Small intestine (tissue), 16 donors: ENCODE measurements at places on chromosomes 6 and 20. TPM values are rescaled to one million over a fixed set of nuclear protein-coding genes. Genes with fewer than 3 reads are reported as not detected.
A peak's percentile ranks its signal among the peaks of the same experiment; 100 is the strongest.

DNA sequence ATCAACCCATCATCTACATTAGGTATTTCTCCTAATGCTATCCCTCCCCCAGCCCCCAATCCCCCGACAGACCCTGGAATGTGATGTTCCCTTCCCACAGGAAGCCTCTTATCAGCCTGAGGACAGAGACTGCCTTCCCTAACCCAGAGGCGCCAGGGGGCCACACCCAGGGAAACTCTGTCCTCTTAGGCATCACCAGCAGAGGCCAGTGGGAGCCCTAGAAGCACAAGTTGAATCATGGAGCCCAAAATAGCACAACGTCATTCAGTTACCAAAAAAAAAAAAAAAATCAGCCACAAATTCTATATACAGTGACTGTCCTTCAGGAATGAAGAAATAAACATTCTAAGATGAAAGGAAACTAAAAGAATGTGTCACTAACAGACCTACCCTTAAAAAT lies 625.7 kb downstream of the TFAP2A start:
- DNase-seq, result no peak

- DNase-seq, result no peak
These were observed 15.2 kb upstream of the AMD1 start for GRCh38 chr6:110859335-110859792.

GRCh38 chr20:59771506-59772372 lies 161.7 kb downstream of the SYCP2 start:
- no peak for DNase-seq

SPDEF gene
- 20.4 TPM for polyA plus RNA-seq

SRMS gene
- not detected for polyA plus RNA-seq

RHAG gene
- polyA plus RNA-seq, result not detected

GRCh38 chr6:5619249-5619648 lies 357.9 kb downstream of the FARS2 start:
- no peak for DNase-seq

DNA sequence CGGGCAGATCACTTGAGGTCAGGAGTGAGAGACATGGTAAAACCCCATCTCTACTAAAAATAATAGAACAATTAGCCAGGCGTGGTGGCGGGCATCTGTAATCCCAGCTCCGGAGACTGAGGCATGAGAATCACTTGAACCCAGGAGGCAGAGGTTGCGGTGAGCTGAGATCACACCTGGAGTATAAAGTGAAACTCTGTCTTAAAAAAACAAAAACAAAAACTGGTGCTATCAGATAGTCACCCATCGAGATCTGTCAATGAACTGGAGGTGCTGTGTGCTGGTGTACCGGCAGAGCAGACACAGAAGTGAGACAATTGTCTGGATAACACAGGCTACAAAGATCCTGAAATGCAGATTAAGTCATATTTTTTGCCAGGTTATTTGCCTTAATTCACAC lies 24.7 kb downstream of the CTCFL start:
- DNase-seq, result no peak

DNA sequence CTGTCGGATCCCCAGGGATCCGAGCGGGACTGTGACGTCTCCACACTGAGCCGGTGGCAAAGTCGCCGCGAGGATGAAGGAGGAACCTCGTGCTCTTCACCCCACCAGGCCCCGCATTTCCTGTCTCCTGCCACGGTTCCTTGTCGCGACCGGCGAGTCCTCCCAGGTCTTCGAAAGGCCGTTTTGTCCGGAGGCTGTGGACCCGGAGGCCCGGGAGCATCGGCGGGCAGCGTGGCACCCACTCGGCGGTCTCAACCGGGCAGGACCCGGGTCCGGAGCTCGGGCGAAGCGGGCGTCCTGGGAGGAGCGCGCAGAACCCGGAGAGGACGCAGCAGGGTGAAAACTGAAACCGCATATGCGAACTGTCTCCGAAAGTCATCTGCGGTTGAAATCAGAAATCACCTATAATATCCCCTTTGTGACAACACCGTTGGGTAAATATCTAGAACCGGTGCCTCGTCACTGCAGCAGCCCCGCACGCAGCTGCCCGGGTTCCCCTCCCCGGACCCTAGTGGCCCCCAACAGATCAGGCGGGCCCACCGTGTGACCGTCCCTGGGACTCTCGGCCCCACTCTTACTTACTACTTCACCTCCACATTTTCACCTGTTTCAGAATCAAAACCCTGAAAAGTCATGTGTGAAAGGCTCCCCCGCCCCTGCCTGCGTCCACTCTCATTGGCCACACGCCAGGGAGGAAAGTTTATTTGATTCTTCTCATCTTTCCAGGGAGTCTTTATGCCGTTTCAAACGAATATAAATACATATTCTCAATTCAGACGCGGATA lies 3.1 kb upstream of the ULBP2 start:
- DNase-seq, result peak; percentile 47

DNA sequence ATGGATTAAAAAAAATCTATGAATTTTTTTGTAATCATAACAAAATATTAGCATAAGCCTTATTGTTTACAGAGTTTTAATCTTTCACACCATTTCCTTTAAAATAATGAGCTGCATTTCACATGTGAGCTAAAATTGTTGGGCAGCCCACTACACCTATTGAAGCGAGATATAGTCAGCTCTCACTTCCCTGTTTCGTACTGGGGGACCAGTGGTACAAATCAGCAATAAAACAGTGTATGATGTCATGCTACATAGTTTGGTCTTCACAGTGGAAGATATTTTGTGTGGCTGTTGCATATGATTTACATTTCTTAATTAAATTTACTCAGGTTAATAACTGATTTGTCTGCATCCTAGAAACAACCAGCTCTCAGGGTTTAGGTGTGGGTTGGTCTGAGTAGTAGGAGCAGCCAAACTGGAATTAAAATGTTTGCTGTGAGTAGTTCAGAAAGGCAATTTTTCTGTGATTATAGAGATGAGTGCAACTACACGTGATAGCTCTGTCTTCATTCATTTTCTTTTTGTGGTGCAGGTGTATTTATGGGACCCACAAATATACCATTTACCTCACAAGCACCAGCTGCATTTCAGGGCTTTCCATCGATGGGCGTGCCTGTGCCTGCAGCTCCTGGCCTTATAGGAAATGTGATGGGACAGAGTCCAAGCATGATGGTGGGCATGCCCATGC lies 99.3 kb downstream of the B3GAT2 start:
- no peak for DNase-seq

CASP8AP2 gene
- polyA plus RNA-seq, result 1.4 TPM

DNA sequence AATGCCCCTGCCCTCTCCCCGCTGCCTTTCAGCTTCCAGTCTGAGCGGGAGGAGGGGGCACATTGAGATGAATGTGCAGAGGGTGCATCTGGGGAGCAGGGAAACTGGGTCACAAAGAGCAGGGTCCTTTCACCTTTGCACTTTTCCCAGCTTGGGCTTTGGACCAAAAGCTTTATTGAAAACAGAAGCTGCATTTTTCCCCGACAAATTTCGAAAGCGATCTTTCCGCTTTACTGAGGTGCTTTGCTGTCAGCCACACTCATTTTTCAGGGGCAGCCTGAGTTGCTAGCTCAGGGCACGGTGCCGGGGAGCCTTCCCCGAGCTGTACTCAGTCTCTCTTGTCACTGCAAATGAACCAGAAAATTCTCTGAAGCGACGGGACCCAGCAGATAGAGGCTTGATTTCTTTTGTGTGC lies 283.7 kb upstream of the SOX4 start:
- DNase-seq, result no peak

DNA sequence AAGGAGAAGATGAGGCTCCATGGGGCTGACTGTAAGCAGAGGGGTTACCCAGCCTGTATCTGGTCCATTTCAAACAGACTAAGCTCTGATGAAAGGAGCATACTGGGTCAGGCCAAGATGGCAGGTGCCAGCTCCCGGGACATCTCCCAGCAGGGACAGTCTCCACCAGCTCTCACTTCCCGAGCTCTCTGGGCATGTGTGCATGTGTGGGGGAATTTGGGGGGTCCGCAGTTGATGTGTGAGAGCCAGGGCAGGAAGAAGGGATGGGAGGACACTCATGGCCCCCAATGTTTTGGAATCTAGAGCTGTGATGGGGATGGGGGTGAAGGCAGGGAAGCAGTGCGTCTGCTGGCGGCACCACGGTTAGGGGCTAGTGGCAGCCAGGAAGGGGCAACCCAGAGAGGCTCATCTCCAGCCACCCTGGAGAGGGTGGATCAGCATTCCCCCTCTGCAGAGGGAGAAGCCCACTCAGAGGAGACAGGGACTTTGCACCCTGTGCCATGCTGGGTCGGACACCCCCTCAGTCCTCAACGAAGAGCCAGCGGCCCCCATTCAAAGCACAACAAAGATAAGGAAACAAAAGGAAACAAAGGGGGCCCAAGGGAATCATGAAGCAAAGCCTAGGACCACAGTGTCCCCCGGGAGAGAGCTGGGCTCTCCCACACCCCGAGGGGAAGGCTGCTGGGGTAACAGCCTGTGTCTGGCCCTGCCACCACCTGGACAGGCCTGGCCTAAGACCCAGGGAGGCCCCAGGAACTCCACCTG lies 52.4 kb downstream of the DSTN start:
- no peak for DNase-seq
